ENCODE measurements at places on chromosomes 6 and 20.
A peak's percentile ranks its signal among the peaks of the same experiment; 100 is the strongest.

DNA sequence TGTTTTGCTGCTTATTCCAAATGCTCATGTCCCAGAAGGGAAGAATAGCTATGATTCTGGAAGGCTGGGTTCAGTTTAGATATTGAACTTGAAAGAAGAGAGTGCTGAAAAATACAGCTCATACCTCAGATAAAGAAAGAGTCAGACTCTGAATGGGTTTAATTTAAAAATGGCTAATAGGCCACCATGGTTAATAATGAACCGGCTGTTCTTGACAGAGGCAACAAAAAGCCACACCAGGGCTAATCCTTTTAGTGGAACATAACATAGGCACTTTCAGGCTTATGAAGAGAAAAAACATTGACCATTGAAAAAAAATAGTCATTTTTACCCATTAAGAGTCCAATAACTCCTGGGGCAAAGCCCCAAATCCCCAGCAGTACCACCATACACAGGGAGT lies 59.4 kb downstream of the TNFRSF21 start:
- DNase-seq: no peak

- DNase-seq: no peak
These were observed 521.2 kb upstream of the IMPG1 start for GRCh38 chr6:76593668-76594067.

DNA sequence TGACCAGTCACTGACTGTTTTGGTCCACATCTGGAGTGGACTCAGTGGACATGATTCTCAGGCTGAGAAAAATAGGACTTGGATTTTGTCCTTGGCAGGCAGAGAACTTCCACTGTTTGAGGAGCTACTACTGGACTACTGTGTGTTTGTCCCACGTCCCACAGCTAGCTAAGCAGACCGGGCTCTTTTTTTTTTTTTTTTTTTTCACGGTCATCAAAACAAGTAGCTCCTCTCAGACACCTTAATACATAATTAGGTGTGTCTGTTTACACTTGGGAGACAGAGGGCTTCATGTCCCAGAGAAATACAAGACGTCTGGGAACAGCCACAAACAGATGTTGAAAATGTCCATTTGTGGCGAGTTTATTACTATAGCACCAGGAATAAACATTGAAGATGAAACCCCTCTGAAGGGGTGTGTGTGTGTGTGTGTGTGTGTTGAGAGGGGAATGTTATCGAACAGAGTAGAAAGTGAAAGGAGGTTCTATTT lies 155.0 kb upstream of the SUPT3H start:
- DNase-seq: no peak

GRCh38 chr6:36671687-36672375 lies 6.7 kb upstream of the CDKN1A start:
- DNase-seq: no peak

DNA sequence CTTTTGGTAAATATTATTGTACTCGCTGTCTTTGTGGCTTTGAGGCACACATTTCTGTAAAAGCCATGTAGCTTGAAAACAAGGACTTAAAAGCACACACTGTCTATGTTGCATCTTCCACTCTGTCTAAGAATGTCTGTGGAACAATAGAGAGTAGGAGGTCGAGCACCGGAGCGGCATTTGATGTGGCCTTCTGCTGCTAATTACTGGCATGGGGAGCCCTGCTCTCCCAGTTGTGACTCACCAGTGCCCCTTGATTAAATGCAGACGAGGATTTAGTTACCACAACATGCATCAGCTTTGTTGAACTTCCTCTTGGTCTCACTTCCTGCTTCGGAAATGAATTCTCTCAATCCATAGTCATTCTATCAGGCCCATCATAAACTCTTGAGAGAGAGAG lies 680.7 kb upstream of the SLC35B3 start:
- no peak for DNase-seq

DNA sequence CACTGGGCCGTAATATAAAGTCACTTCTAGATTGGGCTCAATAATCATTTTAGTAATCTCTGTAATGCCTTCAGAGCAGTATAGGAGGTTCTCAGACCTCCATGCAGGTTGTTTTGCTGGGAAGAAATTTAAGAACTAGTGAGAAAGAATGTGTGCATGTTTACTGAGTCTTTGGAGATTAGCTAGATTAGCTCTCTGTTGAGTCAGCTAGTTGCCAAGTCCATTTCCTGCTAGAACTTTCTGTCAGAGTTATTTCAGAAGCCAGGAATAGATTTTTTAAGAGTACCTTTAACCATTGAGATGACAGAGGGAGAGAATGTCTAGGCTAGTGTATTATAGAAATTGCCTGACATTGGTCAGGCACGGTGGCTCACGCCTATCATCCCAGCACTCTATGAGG lies 33.3 kb downstream of the ORC3 start:
- no peak for DNase-seq

DNA sequence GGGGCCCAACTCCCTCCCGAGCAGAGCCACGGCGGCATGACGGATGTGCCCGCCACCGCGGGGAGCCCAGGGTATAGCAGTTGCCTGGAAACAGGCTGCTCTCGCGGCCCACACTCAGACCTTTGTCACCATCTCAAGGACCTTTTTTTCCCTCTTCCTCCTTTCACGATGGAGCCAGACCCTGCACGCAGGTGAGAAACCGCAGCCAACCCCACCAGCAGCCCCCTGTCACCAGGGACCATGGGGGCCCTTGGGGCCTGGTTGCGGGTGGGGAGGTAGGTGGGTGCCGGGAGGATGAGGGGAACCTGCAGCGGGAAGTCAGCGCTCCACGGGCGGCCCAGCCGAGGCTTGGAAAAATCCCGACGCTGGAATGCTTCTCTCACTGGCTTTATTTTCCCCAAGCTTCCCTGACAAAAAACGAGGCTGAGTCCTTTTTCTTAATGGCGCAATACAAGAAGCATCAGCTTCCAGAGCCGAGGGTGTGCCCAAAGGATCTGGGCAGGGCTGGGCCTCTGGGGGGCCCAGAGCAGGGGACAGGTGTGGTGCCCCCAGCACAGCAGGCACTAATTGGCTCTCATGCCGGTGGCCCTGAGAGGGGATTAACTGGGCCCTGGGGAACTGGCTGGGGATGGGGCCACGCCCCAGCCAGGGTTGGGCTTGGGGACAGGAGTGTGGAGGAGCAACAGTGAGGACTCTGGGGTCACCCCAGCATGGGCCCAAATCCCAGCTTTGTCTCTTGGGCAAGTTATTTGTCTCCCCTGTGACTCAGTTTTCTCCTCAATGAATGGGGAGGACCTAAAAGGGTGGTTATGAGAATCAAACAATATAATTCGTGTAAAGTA lies 23.9 kb downstream of the NOL4L start:
- no peak for DNase-seq

GRCh38 chr6:124539096-124539495 lies 423.1 kb upstream of the RNF217 start:
- DNase-seq: no peak

- peak; percentile 88 for DNase-seq
These were observed 50.5 kb downstream of the EBF4 start for GRCh38 chr20:2742934-2743559.

GRCh38 chr6:116408491-116408890 lies 37.7 kb downstream of the DSE start:
- DNase-seq: no peak

DNA sequence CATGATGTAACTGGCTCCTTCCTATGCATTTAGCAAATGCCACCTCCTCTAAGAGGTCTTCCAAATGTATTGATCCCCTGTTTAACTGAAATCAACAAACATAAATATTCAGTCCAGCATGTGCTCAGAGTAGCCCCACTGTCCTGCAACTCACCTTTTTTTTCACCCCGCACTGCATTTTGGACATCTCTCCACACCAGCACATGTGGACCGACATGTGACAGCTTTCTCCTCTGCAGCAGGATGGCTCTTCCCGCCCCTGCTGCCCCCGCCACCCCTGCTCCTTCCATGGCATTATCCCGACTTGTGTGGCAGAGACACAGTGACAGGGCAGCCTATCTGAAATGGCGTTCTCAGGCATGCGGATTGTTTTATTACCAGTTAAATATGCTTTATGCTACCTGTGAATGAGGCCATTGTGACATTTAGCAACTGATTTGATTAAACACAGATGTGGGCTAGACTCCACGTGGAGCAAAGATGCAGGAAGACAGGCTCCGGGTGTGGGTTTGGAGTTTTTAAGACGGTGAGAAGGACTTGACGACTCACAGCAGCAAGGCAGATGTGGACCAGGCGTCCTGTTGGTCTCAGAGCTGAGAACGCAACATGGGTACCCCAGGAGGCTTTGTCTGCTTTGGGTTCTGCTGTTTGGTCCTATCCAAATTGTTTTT lies 161.2 kb downstream of the EYA2 start:
- no peak for DNase-seq

- DNase-seq: no peak
These were observed 6.4 kb upstream of the MICAL1 start for GRCh38 chr6:109461733-109462526.

DNA sequence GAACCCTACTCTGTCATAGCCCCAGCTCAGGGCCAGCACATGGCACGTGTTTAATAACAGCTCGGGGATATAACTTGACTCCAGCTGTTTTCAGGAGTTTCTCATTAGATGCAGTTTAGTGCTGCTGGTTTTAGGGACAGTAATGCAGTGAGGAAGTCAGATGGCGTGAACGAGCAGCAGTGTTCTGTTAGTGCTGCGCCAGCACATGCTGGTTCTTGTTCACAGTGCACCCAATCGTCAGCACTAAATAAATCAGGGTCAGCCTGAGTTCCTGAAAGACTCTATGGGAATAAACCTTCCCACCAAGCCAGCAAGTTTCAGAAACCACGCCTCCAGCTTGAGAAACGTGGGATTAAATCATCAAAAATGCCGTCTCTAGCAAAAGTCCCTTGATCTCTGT lies 235.9 kb upstream of the SUPT3H start:
- no peak for DNase-seq

GRCh38 chr20:57482796-57483195 lies 42.1 kb downstream of the CTCFL start:
- no peak for DNase-seq

DNA sequence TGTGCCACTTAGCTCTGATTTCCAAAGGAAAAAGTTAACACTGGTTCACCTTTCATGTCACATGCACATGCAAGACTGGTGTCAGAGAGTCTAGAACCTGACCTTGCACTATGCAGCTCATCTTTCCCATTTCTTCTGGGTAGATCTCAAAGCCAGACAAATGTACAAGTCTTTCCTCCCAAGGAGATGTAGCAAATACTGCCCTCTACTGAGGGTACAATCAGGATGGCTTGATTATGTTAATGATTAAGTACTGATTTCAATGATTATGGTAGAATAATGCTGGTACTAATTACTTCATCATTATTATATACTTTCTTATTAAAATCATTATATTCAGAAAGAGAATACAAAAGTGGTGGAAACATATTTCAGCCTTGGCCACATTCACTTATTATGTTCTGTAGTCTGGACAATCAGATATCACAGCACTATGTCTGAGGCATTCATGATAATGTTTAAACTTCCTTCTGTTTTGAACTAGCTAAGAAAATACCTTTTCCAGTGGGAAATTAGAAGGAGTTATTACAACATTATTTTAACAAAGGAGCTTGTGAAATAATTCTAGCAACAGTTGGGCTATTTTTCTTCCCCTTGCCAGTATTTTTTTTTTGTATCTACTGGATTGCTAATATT lies 68.5 kb upstream of the FOXO3 start:
- peak; percentile 31 for DNase-seq

DNA sequence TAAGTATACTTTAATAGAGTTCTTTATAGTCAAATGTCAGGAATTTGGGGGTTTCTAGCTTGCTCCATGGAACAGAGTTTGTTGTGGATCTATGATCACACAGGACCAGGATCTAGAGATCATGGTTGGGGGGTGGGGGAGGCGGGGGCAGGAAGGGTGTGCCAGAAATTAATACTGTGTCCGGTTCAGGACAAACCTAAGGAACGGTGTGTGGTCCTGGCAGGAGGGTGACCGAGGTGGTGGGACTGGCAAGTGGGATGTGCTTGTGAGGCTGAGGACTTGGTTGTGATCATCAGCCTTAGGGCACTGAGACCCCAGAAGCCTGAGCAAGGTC lies 27.9 kb downstream of the GSTA3 start:
- peak; percentile 14 for DNase-seq

DNA sequence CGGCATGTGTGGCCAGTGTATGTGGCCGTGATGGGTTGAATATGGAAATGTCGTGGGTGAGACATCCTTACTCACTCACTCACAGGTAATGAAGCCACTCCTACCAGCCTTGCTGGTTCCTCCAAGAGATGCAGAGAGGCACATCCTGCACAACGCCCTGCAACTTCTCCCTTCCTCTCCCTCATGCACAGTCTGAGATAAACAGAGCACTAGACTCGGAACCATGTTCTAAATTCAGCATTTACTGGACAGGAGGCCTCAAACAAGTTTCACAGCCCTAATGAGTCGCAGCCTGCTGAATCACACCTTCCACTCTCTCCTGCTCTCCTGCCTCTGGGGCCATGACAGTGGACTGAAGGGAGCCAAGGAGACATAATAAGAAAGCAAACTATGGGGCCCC lies 91.2 kb downstream of the ISM1 start:
- DNase-seq: no peak

DNA sequence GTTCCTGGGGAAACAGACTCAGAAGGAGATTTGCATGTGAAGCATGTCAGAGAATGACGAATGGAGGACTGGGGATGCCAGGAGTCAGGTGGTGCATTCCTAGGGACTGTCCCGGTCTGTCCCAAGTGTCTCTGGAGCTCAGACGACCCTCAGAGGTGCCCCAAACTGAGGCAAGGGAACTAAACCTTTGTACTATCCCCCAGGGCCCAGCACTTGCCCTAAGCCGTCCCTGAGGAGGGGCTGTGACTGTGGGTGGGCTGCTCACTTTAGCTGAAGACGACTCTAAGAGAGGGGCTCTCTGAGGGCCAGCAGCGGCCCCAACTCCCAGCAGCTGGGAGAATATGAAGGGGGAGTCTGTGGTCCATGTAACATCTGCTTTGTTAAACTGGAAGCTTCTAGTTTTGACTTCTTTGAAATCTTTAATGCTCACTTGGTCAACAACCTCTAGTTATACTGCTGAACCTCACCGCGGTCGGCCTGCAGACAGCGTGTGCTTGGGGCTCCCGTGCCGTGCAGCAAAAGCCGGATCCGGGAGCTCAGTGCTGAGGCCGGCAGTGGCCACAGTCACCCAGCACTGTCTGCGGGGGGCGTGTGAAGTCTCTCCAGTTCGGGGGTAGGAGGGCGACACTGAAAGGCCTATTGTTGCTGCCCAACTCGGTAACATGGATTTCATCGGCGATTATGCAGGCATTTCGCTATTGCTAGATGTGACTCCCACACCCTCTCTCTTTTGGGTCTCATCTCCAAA lies 34.2 kb downstream of the TUBB2B start:
- DNase-seq: peak; percentile 21

DNA sequence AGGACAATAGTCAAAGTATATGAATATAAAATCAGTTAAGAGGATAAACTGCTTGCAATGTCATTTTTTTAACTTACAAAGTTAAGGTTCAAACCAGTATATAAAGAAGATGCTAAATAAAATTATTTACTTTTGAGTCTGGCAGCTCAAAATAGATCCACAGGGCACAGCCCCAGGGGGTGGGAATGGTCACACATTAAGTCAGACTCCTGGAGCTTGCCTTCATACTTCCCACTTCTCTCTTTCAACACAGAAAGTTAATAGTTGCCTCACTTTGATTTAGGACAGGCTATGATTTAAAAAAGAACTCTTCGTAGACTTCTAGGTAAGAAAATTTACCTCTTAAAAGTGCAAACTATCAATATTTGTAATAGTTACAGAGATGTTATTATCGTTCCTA lies 158.3 kb upstream of the RUNX2 start:
- no peak for DNase-seq
